Right atrium auricular region (tissue), 2 donors: ENCODE measurements at places on chromosomes 2 and 18. TPM values are rescaled to one million over a fixed set of nuclear protein-coding genes. Genes with fewer than 3 reads are reported as not detected.

- DNase-seq = no peak
Observed at GRCh38 chr2:240111253-240111652, 24.9 kb downstream of the COPS9 start.

GRCh38 chr2:8255448-8255800 lies 426.4 kb upstream of the ID2 start:
- no peak for DNase-seq

The GPR17 gene
- total RNA-seq = not detected

GRCh38 chr18:4130734-4131719 lies 324.1 kb downstream of the DLGAP1 start:
- DNase-seq = no peak

The MYO7B gene
- 0.52 TPM for total RNA-seq

GRCh38 chr2:74436848-74437695 lies 4.7 kb downstream of the RTKN start:
- no peak for DNase-seq

DNA sequence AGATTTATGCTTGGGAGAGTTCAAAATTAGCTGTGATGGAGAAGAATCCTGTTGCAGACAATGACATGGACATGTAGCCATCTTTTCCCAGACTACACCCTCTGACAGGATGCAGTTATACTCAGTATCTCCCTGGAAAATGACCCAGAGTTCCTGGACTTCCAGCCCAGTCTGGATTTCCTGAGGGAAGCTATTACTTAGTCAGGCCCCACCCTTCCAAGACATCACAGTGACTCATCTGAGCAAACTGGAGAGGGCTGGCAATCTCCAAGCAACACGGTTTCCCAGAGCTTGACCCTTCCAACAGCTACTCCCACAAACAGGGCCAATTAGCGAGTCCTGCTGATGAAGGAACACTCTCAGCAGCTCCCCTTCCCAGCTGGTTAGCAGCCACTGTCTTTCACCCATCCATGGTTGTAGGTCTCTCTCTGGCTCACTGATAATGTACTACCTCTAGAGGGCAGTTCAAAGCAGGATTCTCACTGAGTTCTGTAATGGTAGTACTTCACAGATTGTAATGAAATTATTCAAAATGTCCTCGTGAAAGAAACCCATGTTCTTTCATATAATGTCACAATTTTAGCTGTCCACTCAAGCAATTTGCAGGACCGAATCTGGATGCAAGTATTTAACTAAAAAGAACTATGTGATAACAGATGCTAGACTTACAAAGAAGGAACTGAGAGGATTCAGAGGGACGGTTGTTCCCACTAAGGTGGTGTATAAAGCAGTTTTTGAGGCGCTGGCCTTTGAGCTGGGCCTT lies 110.2 kb downstream of the MDH1 start:
- DNase-seq = peak; percentile 89

The C2orf80 gene
- total RNA-seq = not detected

DNA sequence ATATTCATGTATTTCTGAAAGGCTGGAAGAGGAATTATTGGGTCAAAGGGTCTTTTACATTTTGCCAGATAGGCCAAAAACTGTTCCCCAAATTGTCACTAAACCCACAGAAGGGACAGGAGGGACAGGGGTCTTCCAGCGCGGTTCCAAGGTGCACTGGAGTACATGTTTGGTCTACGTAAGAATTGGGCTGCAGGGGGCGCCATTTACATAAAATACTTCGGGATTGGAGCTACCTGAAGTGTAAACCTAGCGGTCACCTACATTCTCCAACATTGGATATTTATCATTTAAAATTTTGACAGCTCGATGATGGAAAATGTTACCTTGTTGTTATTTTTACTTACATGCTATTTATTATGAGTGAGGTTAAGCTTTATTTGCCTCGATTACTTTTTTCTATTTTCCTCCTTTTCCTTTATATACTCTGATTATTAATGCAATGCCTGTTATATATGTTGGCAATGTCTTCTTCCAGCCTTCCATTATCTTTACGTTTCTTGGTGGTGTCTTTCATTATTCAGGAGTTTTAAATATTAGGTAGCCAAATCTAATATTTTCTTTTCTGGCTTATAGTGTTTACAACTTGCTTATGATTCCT lies 43.0 kb upstream of the RAB6C start:
- DNase-seq = no peak

The SERPINB11 gene
- not detected for total RNA-seq

The KCNG3 gene
- total RNA-seq = not detected

- no peak for DNase-seq
Observed at GRCh38 chr2:232448304-232448690, 7.7 kb upstream of the ALPI start.

GRCh38 chr2:32484937-32485336 lies 128.1 kb downstream of the BIRC6 start:
- no peak for DNase-seq

DNA sequence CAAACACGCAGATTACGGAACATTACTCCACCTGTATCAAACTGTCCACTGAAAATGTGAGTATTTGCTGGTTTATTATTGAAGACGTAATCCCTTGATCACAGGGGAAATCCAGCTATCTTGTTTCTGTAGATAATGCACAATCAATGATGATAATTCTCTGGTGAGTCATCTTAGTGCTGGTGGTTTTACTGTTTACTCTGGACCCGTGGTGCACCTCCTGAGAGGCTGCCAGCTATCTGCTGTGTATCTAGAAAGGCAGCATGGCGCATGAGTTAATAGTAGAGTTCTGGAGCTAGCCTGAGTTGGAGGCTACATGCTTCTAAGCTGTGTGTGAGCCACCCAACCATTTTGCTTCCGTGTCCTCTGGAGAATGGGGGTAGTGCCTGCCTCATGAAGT lies 6.5 kb downstream of the NCAPH start:
- DNase-seq = no peak

DNA sequence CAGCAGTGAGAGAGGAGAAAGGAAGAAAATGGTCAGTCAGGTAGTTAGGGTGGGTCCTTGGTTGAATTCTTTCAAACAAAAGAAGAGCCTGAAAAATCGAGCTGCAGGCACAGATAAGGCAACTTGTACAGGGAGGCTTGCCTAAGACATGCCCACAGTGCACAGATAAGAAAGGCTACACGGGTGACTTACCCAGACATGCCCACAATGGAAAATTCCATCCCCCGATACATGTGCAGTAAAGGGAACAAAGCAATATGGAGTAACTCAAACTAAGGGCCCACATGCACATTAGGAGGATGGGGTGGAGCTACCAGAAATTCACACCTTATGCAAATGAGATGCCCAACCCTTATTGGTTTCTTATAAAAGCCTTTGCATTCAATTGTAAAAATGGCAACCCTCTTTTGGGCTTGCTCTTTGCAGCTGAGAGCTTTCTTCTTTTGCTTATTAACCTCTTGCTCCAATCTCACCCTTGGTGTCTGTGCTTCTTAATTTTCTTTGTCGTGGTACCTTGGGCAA lies 110.3 kb upstream of the RMP24 start:
- peak; percentile 26 for DNase-seq

DNA sequence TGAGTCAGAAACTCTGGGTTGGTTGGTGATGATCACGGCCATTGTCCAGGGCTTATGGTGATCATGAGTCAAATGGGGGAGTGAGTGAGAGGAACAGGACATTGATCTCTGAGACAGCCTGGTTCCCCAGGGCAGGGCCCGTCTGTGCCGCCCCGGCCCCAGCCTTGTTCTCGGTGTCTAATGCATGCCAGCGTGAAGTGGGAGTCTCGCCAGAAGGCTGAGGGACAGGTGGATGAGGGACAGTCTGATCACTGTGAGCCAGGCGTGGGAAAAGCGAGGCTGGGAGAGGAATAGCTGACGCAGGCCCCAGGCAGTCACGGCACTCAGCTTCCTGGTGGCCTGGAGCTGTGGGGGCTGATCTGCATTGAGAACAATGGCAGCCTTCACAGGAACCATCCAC lies 208.3 kb upstream of the HDAC4 start:
- peak; percentile 26 for DNase-seq

DNA sequence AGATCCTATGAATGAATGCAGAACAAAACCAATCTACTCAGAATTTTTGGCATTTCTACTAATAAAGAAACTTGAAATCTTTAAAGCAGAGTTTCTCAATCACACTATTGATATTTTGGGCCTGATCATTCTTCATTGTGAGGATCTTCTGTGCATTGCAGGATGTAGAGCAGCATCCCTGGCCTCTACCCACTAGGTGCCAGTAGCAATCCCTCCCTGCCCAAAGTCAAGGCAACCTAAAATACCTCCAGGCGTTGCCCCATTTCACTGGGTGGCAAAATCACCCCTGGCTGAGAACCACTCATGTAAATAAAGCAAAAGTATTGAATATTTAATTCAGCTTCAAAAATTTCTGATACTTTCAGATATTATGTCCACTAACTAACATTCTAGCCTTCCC lies 213.0 kb downstream of the SP3 start:
- no peak for DNase-seq

GRCh38 chr2:160257041-160257742 lies 57.1 kb upstream of the ITGB6 start:
- no peak for DNase-seq
